ENCODE measurements at places on chromosomes 1 and 21.

- no peak for DNase-seq
These were observed 25.2 kb downstream of the GFI1 start for GRCh38 chr1:92461364-92462097.

GRCh38 chr1:55249646-55250398, 34.7 kb upstream of the USP24 start:
- no peak for DNase-seq

- DNase-seq = no peak
These were observed 184.9 kb upstream of the DPT start for GRCh38 chr1:168913711-168914463.

DNA sequence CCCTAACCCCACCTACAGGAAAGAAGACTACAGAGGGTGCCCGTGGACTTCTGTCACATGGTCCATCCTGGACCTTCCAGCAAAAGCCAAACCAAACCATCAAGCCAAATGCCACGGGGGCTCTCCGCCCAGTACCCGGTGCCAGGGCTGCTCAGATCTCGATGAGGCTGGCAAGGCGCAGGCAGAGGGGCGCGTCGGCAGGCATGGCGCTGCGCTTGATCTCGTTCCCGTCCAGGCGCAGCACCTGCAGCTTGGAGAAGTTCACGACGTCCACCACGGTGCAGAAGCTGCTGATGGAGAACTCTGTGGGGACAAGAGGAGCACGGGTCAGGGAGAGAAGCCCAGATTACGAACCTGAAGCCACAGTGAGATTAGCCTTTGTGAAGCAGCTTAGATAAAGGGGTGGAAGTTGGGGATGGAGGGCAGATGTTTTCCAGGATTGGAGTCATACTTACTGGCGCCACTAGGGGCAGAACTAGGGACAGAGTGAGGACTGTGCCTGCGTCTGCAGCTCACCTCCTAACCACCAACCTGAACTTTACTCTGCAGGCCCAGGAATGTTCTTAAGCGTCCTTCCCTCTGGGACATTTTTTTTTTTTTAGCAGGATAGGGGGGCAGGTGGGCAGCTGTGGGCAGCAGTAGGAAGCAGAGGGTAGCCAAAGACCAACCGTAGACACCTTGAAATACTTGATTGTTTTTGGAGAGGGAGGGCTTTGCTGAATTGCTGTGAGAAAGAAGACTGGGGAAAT, 8.6 kb downstream of the FMOD start:
- no peak for DNase-seq

- DNase-seq = no peak
These were observed 1.8 kb downstream of the CGN start for GRCh38 chr1:151512801-151513625.

DNA sequence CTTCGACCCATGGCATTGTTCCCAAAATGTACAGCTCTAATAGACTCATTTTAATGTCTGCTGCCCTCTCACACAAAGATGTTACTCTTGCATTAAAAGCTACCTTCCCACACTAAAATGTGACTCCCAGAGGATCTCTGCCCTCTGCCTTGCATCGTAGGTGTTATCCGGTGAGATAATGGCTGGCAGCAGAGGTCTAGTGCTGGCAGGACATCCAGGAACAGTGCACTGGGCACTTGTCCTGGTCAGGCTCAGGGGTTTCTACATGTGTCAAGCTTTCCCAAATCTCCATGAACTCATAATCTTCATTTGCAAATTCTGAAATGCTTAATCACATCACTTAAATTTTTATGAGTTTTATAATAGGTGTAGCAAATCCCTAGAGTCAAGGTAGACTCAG, 310.6 kb downstream of the LRRIQ3 start:
- no peak for DNase-seq

GRCh38 chr1:43388613-43389012, 987 bp downstream of the MED8 start:
- no peak for DNase-seq

DNA sequence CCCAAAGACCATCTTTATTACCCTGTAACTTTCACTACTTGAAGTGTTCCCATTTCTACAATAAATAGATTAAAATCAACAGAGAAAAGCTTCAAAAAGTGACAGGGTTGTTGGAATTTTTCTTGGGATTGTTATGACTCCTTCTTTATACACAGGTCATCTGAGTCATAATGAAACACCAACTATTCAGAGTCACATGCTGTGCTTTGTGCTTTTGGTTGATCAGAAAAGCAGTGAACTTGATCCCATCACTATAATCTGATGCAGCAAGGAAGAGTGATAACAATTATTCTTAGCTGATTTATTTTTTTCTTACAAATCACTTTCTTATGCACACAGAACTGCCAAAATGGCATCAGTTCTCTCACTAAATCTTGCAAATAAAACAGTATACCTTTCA, 422.9 kb downstream of the PTBP2 start:
- no peak for DNase-seq

- no peak for DNase-seq
These were observed 33.2 kb upstream of the CD55 start for GRCh38 chr1:207288315-207288714.

GRCh38 chr1:161956097-161956496, 67.6 kb downstream of the OLFML2B start:
- DNase-seq = no peak

DNA sequence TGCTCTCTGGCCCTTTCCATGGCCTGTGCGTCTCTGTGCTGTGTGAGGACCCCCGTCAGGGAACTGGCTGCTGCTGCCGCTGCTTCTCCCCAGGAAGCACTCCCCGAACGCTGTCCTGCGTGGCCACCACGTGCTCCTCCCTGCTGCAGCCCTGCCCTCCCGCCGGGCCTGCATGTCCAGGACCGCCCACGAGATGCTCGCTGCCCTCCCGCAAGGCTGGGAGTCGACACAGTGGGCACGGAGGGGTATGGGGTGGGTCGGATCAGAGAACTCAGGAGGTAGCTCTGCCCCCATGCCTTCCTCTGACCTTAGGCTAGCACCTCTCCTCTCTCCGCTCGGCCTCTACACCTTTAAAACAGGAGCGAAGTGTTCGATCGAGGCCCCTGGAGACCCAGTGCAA, 171.9 kb upstream of the AJAP1 start:
- no peak for DNase-seq

DNA sequence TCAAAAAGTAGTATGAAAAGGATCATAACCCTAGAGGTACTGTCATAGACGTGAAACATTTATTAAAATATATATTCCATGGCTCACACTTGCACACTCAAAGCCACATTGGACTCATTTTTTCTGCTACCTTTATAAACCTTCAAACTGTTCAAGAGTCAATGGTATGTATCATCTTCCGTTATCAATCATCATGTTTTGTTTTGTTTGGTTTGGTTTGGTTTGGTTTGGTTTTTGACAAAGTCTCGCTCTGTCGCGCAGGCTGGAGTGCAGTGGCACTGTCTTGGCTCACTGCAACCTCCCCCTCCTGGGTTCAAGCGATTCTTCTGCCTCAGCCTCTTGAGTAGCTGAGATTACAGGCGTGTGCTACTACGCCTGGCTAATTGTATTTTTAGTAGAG, 1.8 kb downstream of the IFNAR2 start:
- no peak for DNase-seq

DNA sequence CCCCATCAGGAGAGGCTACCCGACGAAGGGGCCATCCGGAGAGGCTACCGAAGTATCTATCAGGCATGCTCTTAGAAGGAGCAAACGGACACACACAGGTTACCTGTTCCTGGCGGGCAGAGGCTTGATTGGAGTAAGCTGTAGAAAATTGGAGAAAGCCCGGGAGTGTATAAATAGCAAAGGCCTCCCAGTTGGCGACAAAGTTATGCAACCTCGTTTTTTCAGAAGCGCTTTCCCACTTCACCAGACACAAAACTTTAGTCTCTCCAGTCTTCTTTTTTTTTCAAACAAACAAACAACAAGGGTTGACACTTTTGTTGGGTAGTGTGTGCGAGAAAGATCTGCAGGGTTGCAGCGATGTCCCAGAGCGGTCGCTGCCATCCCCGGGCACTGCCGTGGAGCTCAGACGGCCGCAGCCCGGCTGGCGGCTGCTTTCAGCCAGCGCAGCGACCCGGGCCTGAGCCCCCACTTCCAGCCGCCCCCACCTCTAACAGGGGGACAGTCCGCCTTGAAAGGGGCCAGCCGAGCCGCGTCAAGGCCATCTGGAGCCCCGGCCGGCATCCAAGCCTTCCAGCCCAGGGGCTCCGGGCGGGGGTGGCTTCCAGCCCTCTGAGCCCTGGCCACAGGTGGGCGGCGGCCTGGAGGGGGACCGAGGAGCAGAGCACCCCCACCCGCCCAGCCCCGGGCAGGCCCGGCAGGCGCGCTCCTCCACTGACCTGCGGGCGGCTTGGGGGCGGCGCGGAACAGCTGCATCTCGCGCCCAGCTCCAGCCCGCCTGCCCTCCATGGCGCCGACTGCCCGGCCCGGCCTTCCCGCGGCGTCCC, 616 bp downstream of the MCOLN3 start:
- DNase-seq = peak; percentile 23

GRCh38 chr1:217494767-217495166, 136.1 kb downstream of the GPATCH2 start:
- no peak for DNase-seq

DNA sequence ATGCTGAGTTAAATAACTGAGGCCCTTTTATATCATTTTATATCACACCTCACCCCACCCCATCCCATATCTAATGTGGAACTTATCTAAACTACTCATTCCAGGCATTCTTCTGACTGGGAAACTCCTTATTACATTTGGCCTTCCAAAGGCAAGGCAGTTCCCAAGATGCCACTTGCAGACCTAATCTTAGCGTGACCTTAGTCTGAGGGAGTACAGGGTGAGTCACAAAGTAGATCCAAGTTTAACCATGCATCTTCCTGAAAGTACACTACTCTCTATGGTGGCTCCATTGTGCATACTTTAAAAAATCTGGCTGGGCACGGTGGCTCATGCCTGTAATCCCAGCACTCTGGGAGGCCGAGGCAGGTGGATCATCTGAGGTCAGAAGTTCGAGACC, 353.6 kb upstream of the C1orf87 start:
- no peak for DNase-seq

GRCh38 chr1:29439615-29440014, 203.3 kb downstream of the PTPRU start:
- no peak for DNase-seq

GRCh38 chr1:175708787-175709186, 34.6 kb downstream of the TNR start:
- no peak for DNase-seq

GRCh38 chr1:240008298-240008697, 83.4 kb upstream of the FMN2 start:
- DNase-seq = no peak

- no peak for DNase-seq
These were observed 28.7 kb downstream of the PTGFR start for GRCh38 chr1:78519446-78519845.

- DNase-seq = no peak
These were observed 224.2 kb downstream of the DISC1 start for GRCh38 chr1:231850786-231851185.

GRCh38 chr21:38439957-38440356, 58.3 kb downstream of the ERG start:
- no peak for DNase-seq

DNA sequence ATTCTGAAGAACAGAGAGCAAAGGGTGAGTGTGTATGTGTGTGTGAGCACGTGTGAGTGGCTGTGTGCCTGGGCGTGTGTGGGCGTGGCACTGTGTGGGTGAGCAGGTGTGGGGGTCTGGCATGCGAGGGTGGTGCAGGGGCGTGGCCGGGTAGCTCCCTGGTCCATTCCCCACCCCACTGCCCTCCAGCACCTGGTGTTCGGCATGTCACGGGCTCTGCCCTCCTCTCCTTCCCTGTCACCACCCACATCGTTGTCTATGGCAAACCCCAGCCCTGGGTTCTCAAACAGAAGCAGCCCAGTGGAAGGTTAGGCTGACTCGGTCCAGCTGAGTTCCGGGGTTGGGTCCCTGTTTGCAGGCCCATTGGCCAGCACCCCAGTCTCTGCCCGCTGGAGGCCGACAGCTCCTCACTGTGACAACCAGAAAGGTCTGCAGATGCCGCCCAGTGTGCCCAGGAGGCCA, 39.8 kb downstream of the UBE2G2 start:
- no peak for DNase-seq

DNA sequence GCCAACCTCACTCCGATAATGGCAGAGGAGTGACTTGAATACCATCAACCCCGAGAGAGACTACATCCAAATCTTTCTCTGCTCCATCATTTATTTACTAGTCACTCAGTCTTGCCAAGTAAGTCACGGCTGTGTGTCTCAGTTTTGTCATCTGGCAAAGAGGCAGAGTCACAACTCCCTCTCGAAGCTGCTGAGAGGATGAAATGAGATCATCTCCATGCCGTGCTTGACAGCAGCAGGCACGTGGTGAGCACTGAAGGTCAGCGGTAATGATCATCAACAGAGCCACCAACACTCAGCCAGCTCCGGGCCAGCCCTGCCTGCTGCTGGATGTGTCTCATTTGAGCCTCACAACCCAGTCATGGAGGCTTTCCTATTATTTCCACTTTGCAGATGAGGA, 19.9 kb downstream of the ALDH4A1 start:
- no peak for DNase-seq

GRCh38 chr1:87763483-87763882, 434.8 kb downstream of the LMO4 start:
- no peak for DNase-seq

DNA sequence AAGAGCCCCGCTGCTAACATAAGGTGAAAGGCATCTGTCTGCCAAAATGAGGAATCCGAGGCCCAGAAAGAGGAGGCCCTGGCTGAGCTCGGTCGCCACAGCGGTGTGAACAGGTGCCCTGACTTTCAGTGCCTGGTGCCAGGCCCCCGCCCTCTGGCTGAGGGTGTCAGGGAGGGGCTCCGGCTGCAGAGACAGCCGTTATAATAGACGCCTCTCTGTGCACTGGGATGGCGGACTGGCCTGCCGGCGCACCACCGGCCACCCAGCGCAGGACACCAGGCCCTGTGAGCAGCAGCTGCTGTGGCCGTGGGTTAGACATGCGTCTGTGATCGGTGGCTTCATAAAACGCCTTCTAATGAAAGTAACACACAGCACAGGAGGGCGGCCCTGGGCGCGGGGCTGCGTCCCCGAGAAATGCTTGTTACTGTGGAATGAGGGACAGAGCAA, 51.4 kb upstream of the ACTRT2 start:
- DNase-seq = no peak

DNA sequence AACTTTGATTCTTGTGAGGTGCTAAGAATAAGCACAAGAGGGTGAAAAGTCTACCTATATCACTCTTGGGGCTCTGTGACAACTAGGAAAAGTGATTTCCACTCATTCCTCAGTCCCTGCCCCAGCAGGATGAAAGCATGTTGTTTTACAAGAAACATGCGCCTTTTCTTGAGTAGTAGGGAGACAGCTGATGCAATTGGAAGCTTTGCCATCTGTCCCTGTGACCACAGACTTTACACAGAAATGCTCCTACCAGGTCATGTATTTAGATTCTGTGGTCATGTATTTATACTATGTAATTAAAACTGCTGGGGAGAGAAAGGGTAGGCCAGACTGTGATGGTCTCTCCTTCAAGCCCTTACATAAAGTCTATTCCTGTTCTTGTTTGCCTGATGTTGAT, 445.5 kb downstream of the PTPRC start:
- DNase-seq = no peak

Measured in ovary (tissue), 10 donors.